MM.1S (cell line): ENCODE measurements at places on chromosomes 1 and 21.

GRCh38 chr1:6958407-6959030, 173.3 kb downstream of the CAMTA1 start:
- no peak for DNase-seq

GRCh38 chr1:94887603-94888171, 39.2 kb downstream of the CNN3 start:
- no peak for DNase-seq

- no peak for DNase-seq
Measured at GRCh38 chr1:165696625-165697100, 1.7 kb downstream of the ALDH9A1 start.

DNA sequence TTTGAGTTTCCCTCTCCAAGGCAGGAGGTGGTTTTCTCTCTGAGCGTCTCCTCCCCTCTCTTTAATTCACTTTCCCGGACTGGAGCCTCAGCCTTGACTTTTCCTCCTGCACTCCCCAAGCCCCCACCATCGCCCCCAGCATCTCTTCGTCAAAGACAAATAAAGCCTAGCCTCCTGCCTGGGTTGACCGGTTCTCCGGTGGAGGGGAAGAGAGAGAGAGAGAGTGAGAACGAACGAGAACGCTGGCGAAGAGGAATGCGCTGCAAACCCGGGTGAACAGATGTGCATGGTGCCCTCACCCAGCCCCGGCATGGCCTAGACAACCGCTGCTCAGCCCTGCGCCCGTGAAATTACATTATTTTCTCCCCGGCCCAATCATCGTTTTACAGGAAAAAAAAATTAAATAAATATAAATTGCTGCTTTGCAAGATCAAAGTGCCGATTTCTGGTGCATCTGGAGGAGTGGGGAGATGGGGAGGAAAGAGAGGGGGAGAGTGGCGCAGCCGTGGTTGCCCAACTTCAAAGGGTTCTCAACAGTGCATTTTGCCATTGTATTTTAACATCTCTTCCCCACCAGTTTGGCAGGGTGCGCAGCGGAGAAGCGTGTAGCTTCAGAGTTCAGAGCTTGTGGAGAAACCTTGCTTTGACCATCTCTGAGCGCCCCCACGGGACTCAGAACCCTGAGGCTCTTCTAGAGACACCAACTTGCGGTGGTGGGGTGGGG, 11.4 kb upstream of the TBX15 start:
- no peak for DNase-seq

DNA sequence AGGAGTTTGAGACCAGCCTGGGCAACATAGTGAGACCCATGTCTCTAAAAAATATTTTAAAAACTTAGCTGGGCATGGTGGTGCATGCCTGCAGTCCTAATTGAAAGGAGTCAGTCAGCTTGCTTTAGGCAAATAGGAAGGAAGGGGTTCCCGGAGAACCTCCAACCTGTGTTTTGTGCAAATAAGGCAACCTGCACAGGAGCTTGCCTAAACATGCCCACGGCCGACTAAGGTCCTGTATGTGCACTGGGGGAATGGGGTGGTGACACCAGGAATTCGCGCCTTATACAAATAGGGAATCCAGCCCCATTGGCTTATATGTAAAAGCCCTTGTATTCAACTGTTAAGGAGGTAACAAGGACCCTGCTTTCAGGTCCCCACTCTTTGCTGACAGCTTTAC, 429.2 kb upstream of the ZP4 start:
- no peak for DNase-seq

DNA sequence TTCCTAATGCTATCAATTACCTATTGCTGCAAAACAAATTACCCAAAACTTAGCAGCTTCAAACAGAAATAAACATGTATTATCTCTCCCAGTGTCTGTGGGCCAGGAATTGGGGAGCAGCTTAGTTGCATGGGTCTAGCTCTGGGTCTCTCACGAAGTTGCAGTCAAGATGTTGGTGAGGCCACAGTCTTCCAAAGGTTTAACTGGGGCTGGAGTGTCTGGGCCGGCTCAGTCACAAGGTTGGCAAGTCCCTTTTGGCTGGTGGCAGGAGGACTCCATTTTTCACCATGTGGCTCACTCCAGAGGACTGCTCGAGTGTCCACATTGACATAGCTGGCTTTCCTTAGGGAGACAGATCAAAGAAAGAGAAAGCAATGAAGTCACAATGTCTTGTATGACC, 5.0 kb upstream of the LRP8 start:
- no peak for DNase-seq

GRCh38 chr1:95118710-95119109, 1.6 kb downstream of the TLCD4 start:
- DNase-seq, result no peak

DNA sequence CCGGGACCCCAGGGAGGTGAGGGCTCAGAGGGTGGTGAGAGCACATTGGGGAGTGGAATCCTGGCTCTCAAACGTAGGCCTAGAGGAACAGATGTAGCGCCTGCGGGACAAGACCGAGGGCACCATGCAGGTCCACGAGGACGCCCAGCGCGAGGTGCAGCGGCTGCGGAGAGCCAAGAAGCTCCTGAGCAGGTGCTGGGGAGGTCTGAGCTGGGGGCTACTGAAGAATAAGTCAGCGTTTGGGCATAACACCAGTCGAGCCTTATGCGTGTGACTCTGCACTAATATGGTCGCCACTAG, 2.6 kb upstream of the NBPF3 start:
- DNase-seq, result no peak

- DNase-seq, result no peak
Measured at GRCh38 chr1:44812822-44813543, 4.7 kb downstream of the BTBD19 start.

DNA sequence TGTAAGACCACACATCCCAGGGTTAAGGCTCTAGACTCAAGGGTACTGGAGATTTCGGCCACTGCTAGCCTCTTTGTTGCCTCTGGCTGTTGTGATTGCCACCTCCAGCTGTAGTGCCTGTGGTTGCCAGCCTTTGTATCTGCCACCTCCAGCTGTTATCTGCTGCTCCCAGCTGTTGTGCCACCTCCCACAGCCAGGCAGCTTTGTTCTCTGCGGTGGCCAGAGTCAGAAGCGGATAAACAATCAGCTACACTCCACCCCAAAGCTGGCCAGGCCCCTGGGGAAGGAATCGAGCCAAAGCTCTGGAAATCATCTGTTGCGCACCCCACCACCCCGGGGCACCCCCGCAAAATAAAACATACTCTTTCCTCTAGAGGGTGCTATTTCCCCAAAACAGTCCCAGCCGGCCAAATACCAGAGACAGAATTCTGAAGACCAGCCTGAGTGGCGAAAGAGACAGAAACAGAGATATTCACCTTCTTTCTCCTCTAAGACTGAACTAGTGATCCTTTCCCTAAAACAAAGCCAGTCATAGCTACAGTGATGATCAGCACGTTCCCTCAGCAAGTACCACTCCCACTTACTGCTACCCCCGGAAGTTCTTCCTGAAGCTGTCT, 14.8 kb upstream of the PIGM start:
- DNase-seq, result peak; percentile 73

DNA sequence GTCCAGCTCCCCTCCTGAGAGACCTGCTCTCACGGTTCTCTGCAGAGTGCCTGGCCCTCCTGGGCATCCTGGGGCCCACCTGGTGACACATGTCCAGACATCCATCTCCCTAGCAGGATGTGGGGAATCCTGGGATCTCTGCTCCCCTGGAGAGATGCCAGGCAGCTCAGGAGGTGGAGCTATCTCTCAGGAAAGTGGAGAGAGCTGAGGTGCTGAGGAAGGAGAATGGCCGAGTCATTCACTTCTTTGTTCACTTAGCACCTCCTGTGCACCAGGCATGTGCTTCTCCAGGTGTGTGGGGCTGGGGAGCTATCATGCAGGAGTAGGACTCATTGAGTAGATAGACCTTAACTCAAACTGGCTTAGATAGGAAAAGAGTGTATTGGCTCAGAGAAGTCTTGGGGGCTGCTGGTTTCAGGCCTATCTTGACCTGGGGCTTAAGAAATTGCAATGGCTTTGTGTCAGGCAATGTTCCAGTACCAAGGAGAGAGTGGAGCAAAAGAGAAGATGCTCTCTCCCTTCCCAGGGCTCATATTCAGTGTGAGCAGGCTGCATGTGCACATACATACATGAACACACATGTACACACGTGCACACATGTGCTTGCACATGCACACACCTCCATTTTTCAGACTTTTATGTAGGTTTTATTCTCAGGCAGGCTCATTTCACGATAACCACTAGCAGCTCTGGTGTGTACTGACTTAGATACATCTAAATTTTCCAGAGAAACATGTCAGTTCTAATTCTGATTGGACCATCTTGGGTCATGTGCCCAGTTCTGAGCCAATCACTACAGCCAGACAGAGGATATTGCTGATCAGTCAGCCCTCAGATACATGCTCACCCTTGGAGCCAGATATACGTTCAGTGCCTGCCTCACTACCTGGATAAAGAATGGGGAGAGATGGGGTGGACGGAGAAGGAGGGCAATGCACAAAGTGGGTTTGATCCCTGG, 437.6 kb downstream of the PTPRU start:
- DNase-seq, result no peak

GRCh38 chr1:68049941-68050878, at the start of gene DIRAS3:
TSS of gene DIRAS3 (minus strand) at chr1:68050627. CDS start at chr1:68047297, 3,330 bp downstream.
- peak; percentile 62 for DNase-seq

DNA sequence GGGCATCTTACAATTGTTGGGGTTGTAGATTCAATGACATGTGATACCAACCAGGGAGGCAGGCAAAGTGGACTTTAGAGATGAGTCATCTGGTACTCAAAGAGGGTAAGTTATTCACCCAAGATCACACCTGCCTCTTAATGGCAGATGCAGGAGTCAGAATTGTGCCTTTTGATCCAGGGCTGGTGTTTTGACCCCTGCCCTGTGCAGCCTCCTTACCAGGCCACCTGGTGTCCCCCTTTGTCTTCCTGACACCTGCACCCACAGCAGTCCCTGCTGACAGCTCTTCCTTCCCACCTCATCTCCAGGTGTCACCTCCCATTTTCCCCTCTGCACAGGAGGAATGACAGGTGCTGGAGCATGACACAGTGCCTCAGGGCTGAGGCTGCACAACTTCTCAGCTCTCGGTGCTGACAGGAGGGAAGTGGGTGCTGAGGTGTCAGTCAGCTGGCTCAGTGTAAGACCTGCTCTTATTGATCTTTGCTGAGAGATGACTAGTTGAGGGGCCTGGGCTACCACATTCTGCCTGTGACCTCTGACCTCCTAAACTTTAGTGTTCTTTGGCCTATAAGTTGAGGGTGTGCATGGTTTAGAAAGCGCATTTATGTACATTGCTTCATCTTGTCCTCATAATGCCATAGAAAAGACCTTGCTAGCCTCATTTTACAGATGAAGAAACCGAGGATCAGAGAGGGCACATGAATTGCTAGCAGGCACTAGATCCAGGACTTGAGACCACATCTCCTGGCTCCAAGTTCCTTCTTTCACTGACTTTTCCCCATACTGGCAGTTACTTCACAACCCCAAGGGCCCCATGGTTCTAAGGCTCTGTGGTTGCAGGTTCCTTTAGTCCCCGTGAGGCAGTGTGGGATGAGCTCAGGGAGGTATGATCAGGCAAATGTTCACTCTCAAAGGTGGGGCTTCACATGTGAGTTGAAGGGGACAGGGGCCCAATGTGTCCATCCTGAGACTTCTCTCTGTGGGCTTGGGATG, 31.3 kb downstream of the CACNA1E start:
- peak; percentile 47 for DNase-seq

GRCh38 chr1:3631320-3632260, 6.8 kb downstream of the TPRG1L start:
- no peak for DNase-seq

- DNase-seq, result peak; percentile 86
Measured at GRCh38 chr1:71780681-71781080, 501.7 kb downstream of the NEGR1 start.

DNA sequence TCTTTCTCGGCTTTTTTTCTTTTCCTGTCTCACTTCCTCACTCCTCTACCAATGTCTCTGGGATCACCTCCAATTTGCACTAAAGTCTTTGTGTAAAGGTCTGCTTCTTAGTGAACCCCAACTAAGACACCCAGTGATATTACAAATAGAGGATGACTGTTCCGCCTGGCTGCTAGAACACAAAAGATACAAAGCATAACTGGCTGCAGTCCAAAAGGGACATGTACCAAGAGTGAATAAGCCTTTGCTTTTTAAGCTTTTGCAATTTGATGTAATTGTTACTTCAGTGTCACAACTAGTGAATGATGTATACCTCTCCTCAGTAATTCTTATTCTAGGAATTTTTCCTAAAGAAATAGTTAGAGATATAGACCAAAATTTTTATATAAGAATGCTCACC, 82.8 kb upstream of the BEND5 start:
- no peak for DNase-seq

GRCh38 chr1:185016880-185017279, 28.5 kb upstream of the RNF2 start:
- no peak for DNase-seq

GRCh38 chr1:11559591-11559970, 80.6 kb downstream of the DISP3 start:
- DNase-seq, result no peak

GRCh38 chr1:19360016-19360415, 47.9 kb downstream of the SLC66A1 start:
- DNase-seq, result no peak

GRCh38 chr1:167043752-167044488, 46.3 kb downstream of the GPA33 start:
- peak; percentile 97 for DNase-seq

GRCh38 chr1:231964961-231965360, 338.4 kb downstream of the DISC1 start:
- DNase-seq, result no peak

DNA sequence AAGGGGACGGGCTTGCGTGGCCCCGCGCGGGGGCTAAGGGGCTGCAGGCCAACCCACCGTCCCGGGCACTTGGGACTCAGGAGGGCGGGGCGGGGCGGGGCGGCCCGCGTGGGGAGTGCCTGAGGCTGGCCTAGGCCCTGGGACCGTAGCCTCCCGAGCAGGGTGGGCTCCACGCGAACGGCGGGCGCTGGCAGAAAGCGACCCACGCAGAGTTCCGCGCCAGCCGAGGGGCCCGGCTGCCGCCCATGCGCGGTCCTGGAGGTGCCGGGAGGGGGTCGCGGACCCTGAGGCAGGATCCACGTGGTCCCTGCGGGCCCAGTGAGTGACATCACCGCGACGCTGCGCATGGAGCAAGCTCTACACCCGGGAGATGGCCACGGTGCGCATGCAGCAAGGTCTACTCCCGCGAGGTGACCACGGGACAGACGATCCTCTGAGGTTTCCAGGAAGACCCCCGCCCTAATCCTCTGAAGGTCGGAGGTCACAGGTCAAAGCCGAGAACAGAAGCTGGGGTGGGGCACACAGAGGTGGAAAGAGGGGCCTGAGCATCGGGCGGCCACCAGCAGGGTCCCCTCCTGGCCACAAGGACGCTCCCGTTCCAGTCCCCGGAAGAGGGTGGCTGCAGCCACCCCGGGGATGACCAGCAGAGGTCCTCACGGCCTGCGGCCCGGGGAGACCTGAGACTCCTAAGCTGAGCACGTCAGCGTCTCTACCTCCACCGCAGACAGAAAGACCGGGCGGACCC, 13.5 kb upstream of the SLC19A1 start:
- DNase-seq, result peak; percentile 96

- DNase-seq, result no peak
Measured at GRCh38 chr1:15205586-15206346, 41.3 kb upstream of the FHAD1 start.

- DNase-seq, result peak; percentile 61
Measured at GRCh38 chr1:230149751-230150584, 82.9 kb downstream of the GALNT2 start.

GRCh38 chr1:184025242-184025675, 12.3 kb downstream of the COLGALT2 start:
- peak; percentile 25 for DNase-seq

- DNase-seq, result no peak
Measured at GRCh38 chr1:203526572-203526971, 32.6 kb downstream of the OPTC start.

- no peak for DNase-seq
Measured at GRCh38 chr1:212853658-212854057, 4.4 kb upstream of the FLVCR1 start.
